ENCODE measurements at places on chromosomes 1 and 21.
A peak's percentile ranks its signal among the peaks of the same experiment; 100 is the strongest.

- DNase-seq: no peak
Measured at GRCh38 chr1:14787604-14788003, 189.1 kb downstream of the KAZN start.

DNA sequence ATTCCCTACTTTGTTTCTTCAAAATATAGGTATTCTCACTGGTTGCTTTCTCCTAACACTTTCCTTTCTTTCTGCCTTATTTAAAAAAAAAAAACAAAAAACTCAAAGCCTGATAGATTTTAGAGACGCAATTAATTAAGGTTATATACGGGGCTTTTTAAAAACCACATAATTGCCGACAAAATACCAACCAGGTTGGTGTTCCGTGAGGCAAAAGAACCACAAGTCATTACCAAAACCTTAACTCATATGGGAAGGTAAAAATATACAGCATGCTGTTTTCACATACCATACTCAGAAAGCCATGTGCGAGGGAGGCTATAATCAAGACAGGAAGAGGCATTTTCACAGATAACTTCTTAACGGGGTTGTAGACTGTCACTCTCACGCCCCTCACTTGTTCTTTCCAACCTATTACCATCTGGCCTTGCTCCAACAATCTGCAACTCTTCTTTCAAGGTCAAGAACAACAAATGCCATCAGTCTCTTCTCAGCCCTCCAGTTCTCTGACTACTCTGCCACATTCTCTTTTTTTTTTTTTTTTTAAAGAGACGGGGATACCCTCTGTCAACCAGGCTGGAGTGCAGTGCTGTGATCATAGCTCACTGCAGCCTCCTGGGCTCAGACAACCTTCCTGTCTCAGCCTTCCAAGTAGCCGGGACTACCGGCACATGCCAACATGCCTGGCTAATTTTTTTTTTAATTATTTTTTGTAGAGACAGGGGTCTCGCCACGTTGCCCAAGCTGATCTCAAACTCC lies 102.6 kb downstream of the APP start:
- DNase-seq: peak; percentile 7

GRCh38 chr1:202462342-202463076 lies 114.0 kb downstream of the PPP1R12B start:
- no peak for DNase-seq

GRCh38 chr1:101399222-101399621 lies 162.4 kb downstream of the S1PR1 start:
- DNase-seq: no peak

GRCh38 chr21:16534408-16535101 lies 804.8 kb downstream of the USP25 start:
- no peak for DNase-seq

GRCh38 chr1:69433073-69433472 lies 134.6 kb upstream of the LRRC7 start:
- DNase-seq: no peak

- no peak for DNase-seq
Measured at GRCh38 chr21:43916076-43916475, 51.1 kb downstream of the AGPAT3 start.

- DNase-seq: no peak
Measured at GRCh38 chr1:171221665-171222591, 26.4 kb upstream of the FMO1 start.

- no peak for DNase-seq
Measured at GRCh38 chr1:237239248-237239647, 197.3 kb downstream of the RYR2 start.

GRCh38 chr1:25586181-25586588 lies 30.4 kb upstream of the MAN1C1 start:
- no peak for DNase-seq

GRCh38 chr1:184801503-184801902 lies 46.8 kb upstream of the EDEM3 start:
- no peak for DNase-seq

DNA sequence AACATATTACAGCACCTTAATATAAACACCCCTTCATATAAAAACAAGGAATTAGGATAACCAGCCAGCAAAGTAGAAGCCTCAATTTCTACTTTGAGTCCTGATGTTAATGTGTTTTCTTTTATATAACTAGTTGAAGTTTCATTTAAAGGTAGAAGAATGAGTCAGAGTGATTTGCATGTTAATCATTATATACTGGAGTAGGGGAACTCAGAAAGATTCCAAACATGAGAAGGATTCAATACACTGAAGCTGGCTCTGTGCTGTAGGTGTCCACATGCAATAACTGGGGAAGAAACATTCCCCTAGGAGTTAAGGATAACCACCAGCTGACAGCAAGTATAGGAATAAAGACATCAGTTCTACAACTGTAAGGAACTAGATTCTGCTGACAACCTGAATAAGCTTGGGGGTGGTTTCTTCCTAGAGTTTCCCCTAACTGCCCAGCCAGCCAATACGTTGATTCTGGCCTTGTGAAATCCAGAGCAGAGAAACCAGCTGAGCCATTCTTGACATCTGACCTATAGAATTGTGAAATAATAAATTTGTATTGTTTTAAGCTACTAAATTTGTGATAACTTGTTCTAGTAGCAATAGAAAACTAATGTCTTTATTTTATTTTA lies 33.4 kb upstream of the RNPC3 start:
- no peak for DNase-seq

DNA sequence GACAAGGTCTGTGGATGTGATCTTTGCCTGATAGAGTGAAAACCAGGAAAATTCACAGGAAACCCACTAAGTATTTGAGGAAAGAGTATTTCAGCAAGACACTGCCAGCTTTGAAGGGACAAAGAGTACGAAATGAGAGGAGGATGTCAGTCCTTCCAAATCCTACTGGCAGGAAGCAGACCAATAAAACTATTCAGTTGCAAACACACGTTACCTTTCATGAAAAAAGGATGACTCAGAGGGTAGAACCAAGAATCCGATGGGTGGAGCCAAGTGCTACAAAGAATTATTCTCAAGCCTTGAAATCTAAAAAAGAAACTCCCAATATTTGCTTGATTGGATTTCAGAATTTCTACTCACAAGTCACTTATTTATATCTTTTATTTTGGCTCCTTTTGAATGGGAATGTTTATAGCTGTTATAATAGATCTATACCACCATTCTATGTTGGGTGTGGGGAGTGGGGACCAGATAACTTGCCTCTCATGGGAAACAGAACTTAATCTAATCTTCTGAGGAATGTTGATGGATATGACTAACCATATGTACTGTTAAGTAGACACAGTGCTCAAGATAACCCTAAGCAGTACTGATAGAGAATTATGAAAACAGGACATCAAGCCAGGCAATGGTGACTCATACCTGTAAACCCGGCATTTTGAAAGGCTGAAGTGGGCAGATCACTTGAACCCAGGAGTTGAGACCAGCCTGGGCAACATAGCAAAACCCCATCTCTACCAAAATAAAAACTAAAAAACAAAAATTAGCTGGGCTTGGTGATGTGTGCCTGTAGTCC lies 19.3 kb upstream of the HEATR1 start:
- no peak for DNase-seq

DNA sequence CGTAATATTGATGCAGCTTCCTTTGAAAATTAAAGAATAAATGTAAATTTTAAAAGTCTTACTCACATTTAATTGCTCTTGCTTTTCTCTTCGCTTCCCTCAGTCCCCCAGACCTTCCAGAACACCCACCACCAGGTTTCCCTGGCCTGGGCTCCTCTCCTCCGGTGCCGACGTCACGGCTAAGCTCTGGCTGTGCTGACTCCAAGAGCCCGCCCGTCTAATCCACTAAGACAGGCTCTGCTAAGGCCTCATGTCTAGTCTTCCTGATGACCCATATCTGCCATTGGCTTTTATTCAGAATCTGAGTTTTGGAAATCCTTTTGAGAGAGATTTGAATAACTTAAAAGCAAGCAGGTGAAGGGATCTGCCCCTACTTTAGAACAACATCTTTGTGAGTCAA lies 53.9 kb upstream of the NADK start:
- no peak for DNase-seq

DNA sequence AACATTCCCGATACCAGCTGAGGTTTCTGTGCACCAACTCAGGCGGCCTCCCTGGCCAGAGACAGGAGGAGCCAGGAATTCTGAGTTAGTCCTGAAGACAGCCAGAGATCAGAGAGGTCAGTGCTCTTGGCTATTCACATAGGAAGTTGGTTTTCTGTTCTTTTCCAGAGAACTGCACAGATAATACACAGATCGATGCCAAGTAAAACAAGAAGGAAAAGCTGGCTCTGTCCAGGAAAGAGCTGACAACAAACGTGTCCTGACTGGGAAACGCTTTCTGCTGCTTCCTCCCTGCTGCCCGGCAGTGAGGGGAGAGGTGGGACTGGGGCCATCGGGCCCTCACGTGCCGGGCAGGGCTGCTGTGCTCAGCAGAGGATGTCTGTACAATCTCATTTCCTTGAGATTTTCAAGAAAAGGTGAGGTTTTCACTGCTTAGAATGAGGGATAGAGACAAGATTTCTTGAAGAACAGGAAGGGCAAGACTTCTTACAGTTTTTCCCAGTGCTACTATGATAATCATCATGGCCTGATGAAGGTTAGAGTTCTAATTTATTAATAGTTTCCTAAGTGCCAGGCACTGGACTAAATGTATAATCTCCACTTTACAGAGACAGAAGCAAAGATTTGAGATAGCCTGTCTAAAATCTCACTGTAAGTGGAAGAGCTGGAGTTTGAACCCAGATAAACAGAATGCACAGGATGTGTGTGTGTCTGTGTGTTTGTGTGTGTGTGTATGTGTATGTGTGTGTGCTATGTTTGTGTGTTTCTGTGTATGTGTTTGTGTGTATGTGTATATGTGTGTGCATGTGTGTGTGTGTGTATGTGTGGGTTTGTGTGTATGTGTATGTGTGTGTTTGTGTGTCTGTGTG lies 211.0 kb upstream of the RAB4A start:
- DNase-seq: no peak

DNA sequence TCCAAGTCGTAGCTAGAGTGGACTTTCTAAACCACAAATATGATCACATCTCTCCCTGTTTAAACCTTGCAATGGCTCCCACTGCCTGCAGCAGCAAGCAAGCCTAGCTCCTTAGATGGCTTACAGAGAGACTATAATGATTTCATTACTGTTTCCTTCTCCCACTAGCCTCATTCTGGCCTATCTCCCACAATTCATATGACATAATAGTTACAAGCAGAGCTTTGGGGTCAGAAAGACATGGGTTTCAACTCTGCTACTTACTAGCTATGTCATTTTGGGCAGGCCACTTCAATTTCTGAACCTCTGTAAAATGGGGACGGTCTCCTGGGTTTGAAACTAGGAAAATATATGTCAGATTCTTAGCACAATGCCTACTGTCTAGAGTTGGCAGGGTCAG lies 143.3 kb downstream of the TRABD2B start:
- DNase-seq: no peak

DNA sequence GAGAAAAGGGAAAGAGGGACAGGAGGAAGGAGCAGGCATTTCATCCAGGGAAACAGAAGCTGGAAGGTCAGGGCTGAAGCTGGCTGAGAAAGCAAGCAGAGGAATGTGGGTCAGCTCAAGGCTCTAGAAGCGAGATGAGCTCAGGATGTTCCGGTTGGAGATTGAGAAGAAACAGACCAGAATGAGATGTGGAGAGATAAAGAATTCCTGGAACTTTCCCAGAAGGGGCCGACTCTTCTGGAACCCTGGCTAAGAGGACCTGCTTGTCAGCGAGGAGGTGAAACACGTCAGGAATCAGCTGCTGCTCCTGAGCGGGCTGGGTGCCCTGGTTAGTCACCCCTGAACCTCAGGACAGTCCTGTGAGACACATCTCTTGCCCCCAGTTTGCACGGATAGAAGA lies 75.9 kb downstream of the HUNK start:
- no peak for DNase-seq

DNA sequence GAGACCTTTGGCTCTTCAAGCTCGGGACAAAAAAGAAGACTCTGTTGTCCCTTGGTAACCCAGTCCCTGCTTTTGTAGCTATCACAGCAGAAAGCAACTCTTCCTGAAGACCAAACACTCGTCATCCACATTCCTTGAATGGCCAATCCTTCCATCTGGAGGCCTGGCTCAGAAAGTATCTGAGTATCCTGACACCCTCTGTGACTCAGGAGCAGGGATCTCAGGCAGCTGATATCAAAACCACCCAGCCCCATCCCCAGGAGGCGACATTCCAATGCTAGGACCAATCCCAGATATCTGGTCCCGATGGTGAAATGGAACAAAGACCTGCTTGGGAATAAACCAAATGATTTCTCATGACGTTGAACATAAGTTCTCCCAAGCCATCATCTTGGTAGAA lies 112.5 kb downstream of the TAS1R2 start:
- no peak for DNase-seq

DNA sequence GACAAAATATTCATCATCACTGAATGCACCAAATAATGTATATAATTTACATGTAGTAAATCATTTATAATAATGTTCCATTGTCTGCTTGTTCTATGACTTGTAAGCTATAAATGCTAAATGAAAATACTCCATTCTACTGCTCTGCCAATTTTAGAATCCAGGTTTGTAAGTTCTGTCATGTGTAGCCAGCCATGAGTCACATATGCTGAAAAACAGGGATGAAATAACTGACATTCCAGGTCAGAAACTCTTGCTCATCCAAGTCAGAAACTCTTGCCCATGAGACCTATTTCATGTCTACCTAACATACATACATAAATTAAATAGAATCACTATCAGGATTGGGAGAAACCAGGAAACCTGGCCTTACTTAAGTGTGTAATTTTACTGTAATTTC lies 95.6 kb downstream of the ASH1L start:
- DNase-seq: no peak

GRCh38 chr1:160647329-160647720 lies 481 bp upstream of the SLAMF1 start:
- no peak for DNase-seq

- no peak for DNase-seq
Measured at GRCh38 chr1:199149591-199149990, 510.8 kb downstream of the PTPRC start.

- no peak for DNase-seq
Measured at GRCh38 chr1:162985816-162986435, 83.2 kb upstream of the RGS4 start.

DNA sequence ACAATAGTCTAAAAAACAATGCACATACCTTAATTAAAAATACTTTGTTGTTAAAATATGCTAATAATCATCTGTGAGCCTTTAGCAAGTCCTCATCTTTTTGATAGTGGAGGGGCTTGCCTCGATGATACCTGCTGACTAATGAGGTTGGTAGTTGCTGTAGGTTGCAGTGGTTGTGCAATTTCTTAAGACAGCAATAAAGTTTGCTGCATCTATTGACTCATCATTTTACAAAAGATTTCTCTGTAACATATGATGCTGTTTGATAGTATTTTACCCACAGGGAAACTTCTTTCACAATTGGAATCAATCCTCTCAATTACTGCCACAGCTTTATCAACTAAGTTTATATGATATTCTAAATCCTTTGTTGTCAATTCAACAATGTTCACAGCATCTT lies 7.6 kb downstream of the C1orf87 start:
- DNase-seq: no peak

DNA sequence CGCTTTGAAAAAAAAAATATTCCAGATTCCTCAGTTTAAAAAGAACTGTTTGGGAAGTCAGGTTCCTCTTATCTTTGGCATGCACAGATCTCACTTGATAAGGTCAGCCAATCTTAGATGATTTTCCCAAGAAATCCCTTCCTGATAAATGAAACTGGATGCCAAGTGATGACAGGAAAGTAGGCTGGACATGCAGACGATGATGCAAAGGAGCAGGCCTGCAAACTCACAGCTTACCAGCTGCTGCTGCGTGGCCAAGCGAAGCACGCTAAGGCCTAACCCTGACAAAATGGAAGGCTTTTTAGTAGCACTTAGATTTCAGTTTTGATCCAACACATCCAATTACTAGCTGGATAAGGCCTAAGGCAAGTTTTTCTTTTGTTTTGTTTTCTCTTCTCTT lies 10.1 kb downstream of the TADA1 start:
- DNase-seq: no peak

- no peak for DNase-seq
Measured at GRCh38 chr1:207440626-207441025, 13.5 kb upstream of the CR2 start.

All from NCI-H1694 treated with DMSO at 0.1 percent for 48 hours (cell line).